ENCODE measurements at places on chromosomes 5 and 9.

DNA sequence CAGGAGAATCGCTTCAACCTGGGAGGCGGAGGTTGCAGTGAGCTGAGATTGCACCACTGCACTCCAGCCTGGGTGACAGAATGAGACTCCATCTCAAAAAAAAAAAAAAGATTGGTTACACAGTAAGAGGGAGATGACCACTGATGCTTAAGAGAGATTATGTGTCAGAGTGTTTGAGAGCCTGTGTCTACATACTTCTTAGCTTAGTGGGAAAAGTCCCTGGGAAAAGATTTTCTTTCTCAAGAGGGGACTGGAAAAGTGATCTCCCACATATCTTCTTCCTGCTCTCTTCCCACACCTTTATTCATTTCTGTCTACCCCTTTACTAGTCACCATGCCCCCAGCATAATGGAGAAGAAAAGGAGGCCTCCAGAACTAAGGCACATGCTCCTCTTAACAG, 55.2 kb downstream of the MCTP1 start:
- DNase-seq, result no peak

DNA sequence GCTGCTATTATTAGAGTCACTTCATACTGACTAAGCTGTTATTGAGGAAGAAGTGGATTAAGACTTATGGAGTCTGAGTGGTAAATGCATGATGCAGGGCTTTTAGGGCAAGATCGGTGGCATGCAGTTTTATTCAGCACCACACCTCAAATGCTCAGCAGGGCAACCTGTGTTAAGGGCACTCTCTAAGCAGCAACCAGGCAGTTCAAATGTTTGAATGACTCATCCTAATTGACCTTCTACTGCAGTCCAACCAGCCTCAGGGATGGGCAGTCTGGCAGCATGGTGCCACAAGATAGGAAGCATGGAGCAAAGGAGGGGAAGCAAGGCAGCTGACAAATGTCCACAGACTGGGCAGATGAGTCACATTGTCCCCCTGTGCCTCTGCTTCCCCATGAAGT, 80.2 kb upstream of the MIER3 start:
- DNase-seq, result no peak

DNA sequence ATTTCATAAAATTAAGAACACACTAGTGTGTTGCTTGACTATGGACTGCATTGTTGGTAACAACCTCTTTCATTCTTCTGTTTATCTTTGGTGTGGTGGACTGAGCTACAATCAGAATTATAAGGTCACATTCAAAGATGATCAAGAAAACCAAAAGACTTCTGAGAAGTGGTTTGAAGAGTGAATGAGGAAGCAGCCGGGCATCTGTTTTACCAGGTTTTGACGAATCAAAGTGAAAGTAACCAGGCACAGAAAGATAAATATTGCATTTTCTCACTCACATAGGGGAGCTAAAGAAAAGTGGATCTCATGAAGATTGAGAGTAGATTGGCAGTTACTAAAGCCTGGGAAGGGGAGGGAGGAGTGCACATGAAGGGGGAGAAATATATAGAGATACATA, 589.1 kb downstream of the ZNF608 start:
- DNase-seq, result no peak

- no peak for DNase-seq
Measured at GRCh38 chr5:177169271-177169670, 35.7 kb downstream of the NSD1 start.

DNA sequence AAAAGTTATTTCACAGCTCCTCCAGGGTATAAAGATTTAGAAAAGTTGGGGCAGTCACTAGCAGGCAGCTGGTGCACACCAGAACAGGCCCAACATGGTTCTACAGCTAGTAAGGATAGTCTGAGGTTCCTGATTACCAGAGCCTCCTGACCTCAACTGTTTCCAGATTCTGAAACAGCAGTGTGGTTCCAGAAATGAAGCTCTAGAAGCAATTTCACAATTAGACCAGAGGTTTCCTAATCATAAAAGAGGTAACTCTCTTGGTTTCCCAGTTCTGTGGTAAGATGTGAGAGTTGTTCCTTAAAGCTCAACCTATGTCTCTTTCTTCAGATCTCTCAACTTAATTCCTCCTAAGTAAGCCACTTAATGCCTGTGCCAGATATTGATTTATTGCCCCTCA, 11.9 kb downstream of the AGTPBP1 start:
- DNase-seq, result no peak

- no peak for DNase-seq
Measured at GRCh38 chr5:2003690-2004365, 121.1 kb upstream of the IRX4 start.

- no peak for DNase-seq
Measured at GRCh38 chr9:12716823-12717600, 23.8 kb downstream of the TYRP1 start.

DNA sequence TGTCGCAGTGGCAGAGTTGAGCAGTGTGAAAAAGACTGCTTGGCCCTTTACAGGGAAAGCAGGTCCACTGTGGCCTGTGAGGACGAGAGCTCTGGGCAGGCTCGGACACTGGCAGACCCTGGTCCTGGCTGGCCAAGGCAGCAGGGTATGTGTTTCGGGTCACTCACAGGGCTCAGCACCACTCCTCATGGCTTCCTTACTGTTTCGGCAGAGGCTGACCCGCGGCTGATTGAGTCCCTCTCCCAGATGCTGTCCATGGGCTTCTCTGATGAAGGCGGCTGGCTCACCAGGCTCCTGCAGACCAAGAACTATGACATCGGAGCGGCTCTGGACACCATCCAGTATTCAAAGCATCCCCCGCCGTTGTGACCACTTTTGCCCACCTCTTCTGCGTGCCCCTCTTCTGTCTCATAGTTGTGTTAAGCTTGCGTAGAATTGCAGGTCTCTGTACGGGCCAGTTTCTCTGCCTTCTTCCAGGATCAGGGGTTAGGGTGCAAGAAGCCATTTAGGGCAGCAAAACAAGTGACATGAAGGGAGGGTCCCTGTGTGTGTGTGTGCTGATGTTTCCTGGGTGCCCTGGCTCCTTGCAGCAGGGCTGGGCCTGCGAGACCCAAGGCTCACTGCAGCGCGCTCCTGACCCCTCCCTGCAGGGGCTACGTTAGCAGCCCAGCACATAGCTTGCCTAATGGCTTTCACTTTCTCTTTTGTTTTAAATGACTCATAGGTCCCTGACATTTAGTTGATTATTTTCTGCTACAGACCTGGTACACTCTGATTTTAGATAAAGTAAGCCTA, 15.7 kb downstream of the SQSTM1 start:
- DNase-seq, result no peak

GRCh38 chr9:88219601-88220000, 81.3 kb upstream of the SPATA31C2 start:
- no peak for DNase-seq

DNA sequence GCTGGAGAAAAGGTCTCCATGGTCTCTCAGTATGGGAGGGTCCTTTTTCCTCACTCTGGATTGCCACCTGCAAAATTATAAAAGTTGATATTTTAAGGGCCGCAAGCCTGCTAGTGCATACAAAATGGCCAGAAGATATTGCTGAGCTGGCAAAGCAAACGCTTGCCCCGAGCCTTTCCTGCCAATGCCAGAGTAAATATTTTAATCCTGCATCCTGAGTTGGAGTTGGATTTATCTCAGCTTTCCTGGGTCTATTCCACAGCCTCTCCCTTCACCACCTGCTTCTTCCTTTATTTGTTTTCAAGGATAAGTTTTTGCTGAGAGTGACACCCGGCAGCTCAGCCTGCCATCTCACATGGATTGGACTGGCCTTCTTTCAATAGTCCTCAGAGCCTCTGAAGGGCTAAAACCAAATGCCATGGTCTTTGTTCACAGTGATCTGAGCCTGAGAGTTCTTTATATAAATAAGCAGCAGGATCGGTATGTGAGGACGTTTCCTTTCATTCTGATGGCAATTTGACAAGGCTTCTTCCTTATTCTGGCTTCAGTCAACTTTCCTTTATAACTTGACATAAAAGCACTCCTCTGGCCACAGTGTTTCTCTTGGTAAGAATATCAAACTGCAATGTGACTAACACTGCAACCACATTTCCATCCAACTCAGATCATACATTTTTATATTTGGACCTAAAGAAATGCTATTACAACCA, 170.1 kb downstream of the ADAMTS12 start:
- DNase-seq, result no peak

DNA sequence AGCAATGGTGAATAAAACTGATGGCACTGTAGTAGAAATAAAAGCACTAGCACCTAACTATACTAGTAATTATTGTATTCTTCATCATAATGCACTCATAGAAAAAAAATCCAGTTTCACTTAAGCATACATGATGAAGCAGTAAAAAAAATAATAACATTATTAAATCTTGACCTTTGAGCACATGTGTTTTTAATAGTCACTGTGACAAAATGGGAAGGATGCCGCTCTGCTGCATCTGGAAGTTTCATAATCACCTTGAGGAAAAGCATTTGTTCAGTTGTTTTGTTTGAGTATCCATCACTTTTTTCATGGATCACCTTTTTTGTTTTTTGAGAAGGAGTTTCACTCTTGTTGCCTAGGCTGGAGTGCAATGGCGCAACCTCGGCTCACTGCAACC, 13.2 kb downstream of the OR2K2 start:
- no peak for DNase-seq

GRCh38 chr9:97933297-97933998, 4.5 kb downstream of the HEMGN start:
- DNase-seq, result no peak

- DNase-seq, result no peak
Measured at GRCh38 chr9:35510383-35510753, 20.5 kb downstream of the RUSC2 start.

DNA sequence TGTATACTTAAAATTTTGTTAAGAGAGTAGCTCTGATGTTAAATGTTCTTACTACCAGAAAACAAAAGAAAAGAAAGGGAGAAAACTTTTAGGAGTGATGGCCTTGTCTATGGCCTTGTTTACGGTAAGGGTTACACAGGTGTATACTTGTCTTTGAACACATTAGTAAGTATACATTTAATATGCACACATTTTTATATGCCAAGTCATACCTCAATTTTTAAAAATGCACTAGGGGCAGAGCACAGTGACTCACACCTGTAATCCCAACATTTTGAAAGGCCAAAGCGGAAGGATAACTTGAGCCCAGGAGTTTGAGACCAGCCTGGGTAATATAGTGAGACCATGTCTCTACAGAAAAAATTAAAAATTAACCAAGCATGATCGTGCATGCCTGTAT, 166.7 kb upstream of the SNX2 start:
- DNase-seq, result no peak

DNA sequence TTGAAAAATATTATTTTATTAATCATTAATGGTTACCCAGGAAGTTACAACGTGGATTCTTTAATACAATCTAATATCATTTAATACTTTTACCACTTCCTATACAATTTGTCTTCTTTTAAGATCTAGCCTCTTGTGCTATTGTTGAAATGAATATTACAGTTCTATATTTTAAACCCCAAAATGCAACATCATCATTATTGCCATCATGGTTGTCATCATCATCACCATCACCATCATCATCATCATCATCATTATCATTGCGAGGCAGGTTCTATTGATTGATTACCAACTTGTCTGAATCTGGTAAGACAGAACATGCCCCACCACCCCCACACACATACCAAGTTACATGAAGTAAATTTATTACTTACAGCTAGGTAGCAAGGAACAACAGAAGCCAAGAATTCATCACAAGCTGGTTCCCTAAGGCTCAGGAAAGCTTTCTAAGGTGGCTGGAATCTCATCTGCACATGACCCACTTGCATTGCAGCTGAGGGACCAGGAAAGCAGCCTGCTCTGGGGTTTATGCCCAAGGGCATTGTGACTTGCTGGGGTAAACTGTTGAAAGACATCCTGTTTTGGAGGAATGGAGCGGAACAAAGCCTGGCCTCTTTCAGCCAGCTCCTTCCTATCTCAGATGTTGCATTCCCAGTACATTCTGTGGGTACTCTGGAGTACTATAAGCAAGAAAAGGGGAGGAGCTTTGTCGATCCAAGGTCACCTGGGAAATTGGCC, 418.1 kb downstream of the PRR16 start:
- DNase-seq, result no peak

DNA sequence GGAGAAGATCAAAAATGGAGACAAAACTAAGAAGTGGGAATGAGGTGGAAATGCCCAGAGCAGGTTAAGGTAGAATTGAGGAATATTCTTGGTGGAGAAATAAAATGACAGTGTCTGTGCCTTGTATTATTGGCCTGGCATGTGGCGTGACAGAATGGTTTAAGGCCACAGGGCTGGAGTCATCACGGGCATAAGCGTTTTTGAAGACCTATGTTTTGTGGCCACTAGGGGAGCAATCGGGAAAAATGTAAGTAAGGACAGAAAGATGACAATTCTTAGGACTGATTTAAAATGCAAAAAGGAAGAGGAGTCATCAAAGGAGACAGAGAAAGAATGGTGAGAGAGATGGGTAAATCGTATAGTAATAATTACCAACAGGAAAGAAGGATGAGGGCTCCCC, 72.2 kb upstream of the EPB41L4A start:
- no peak for DNase-seq

DNA sequence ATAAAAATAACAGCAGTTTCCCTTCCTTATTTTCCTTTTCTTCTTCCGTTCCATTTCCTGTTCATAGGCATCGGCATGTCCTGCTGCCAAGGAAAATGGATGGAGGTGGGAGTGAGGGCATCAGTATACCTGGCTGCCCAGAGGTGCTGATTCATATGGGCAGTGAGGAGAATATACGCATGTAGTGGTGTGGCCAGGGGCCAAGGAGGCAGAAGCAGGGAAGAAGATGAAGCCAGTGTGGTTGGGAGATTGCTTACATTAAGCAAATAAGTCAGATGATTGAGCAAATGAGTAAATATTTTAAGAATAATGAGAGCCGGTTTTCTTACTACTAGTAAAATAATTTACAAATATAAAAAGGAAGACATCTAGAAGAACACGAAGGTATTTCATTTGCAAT, 344.9 kb upstream of the PAPPA start:
- no peak for DNase-seq

- no peak for DNase-seq
Measured at GRCh38 chr9:129822898-129823541, 916 bp downstream of the TOR1A start.

GRCh38 chr5:136011414-136012001, 17.3 kb upstream of the TGFBI start:
- DNase-seq, result no peak

GRCh38 chr5:71711610-71712009, 7.5 kb upstream of the CARTPT start:
- no peak for DNase-seq
